NCI-H774 (cell line): ENCODE measurements at places on chromosomes 12 and 14.

DNA sequence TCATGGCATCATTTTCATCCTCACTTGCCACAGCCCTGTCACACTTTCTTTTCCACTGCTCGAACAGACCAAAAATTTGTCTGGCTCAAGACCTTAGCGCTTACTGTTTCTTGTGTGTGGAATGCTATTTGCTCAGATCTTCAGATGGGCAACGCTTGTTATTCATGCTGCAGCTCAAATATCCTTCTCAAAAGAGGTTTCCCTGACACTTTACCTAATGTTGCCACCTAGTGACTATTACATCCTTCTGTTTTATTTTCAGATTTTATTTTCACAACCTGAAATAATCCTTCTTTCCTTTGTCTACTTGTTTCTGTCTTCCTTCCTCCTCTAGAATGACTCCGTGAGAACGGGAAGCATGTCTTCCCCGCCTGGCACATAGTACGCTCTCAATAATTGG is 5.6 kb downstream of the FBXO33 start:
- no peak for DNase-seq

- no peak for DNase-seq
These were observed 524.8 kb downstream of the FUT8 start for GRCh38 chr14:65937079-65937959.

- no peak for DNase-seq
These were observed 25.9 kb downstream of the FOXN3 start for GRCh38 chr14:89391123-89391522.

GRCh38 chr12:15886372-15887042 is 4.3 kb downstream of the STRAP start:
- DNase-seq = peak; percentile 28

- DNase-seq = no peak
These were observed 631 bp upstream of the PTGR2 start for GRCh38 chr14:73851000-73851399.

GRCh38 chr12:33304176-33304575 is 135.4 kb downstream of the SYT10 start:
- no peak for DNase-seq

GRCh38 chr12:57191410-57191809 is 25.2 kb upstream of the NXPH4 start:
- no peak for DNase-seq

GRCh38 chr12:131752451-131752850 is 41.6 kb downstream of the SFSWAP start:
- no peak for DNase-seq

GRCh38 chr14:77026930-77027537 is 1.5 kb downstream of the IRF2BPL start:
- no peak for DNase-seq

- no peak for DNase-seq
These were observed 13.2 kb downstream of the TAOK3 start for GRCh38 chr12:118359541-118359915.

DNA sequence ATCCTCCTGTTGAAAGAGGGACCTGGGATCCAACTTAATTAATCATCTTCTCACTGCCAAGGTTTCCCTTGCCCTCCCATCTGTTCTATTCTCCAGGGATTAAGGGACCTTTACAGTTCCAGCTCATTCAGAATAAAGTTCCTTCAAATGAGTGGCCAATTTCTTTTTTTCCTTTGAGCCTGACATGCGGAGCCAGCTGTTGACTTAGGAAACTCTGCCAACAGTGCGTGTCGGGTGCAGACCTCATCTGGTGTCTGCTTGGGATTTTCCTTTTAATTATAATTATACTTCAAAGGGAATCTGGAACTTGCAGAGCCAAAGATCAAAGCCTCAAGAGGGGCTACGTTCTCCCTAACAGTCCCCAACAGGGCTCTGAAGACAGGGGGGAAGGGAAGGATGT is 64.8 kb downstream of the CCDC60 start:
- DNase-seq = no peak

DNA sequence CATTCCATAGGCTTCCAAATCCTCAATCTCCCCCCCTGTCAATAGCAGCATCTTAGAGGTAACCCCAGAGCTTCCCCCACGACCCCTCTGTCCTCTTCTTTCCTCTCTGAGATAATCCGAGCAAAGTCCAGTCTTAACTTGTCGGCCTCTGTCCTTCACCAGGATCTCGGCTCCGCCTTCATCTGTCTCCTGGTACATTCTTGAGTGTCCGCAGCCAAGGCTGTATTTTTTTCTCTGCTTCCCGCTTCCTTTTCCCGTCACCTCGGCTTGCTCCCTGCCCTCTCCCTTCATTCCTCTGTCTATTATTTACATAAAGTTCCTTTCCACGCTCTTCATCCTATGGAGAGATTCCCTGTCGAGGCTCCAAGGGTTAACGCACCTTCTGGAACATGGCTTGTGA is 153.9 kb upstream of the GSC start:
- no peak for DNase-seq

DNA sequence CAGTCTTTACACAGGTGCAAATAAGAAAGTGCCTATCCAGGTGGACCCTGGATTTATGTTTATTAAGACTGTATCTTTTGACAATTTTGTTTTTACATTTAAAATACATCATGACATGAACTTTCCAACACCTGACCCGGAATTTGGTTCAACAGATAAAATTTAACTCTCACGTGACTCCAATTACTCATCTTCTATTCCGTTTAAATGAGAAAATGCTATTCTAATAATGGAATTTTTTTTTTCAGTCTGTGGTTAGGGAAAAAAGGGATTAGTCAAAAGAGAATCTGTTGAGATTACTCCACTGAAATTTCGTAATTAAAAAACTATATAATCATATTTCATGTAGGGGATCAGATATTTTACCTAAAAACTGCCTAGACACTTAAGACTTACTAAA is 11.1 kb downstream of the VPS37B start:
- DNase-seq = no peak

DNA sequence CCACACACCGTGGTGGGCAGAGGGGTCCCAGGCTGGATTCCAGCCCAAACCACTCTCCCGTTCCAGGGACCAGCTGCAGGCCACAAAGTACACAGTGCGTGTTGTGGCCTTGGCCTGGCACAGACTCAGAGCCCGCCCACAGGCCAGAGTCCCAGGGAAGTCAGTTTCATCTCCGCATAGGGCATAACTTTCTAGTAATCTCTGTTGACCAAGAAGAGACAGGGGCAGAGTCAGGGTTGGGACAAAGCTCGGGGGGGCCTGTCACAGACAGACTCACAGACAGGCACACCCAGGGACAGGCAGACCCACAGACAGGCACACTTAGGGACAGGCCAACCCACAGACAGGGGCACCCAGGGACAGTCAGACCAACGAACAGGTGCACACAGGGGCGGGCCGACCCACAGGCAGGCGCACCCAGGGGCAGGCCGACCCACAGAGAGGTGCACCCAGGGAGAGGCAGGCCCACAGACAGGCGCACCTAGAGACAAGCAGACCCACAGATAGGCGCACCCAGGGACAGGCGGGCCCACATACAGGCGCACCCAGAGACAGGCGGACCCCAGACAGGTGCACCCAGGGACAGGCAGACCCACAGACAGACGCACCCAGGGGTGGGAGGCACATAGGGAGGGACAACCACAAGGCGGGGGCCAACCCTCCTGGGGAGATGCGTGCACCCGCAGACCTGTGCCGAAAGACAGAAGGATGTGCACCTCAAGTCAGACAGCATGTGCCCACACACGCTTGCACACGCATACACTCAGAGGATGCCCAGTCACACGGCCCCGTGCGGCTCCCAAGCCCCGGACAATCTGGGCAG is 323.3 kb upstream of the RTL1 start:
- DNase-seq = no peak

DNA sequence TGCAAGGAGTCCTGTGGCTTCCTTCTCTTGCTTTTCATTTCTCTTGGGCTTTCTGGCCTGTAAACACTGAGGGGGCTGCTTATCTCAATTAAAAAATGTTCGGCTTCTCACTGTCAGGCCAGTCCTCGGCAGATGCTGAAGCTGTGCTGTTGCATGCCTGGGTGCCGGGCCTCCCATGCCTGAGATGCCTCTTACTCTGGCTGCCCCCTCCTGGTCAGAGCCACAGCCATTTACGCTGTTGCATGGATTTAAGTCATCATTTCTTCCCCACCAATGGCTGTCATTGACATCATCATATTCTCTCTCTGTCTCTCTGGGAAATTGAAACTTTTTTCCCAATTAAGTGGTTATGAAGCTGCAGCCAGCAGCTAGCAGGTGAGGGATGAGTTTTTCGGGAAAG is 53.7 kb downstream of the FOXN4 start:
- no peak for DNase-seq

DNA sequence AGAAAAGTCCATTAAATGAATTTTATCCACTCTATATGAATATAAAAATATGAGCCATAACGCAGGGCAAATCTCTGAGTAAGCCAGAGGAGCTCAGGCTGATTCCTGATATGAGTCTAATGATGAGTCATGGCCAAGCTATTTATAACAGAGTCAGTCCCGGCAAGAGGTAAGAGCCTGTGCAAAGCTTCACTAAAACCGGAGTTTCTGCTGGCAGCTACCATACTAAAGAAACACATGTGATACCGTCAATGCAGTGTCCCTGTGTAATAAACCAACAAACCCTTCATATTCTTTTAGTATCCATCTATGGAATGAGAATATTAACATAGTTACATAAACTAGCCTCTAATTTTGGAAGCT is 319.4 kb downstream of the KCNC2 start:
- no peak for DNase-seq

- DNase-seq = no peak
These were observed 54.8 kb downstream of the WNK1 start for GRCh38 chr12:807041-807735.

GRCh38 chr12:112308652-112309051 is 73.6 kb downstream of the HECTD4 start:
- DNase-seq = no peak

GRCh38 chr14:86815341-86815740 is 1177.6 kb downstream of the GALC start:
- no peak for DNase-seq

GRCh38 chr12:91422127-91422526 is 239.5 kb upstream of the DCN start:
- DNase-seq = no peak

DNA sequence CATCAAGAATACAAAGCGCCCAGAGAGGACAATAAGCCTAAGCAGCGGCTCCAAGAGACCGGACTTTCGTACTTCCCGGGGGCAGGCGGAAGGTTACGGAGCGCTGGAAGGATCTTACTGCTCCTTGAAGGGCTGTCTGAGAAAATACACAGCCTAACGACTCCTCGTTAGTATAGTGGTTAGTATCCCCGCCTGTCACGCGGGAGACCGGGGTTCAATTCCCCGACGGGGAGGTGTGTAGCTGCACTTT is 12.1 kb upstream of the TMPO start:
- peak; percentile 87 for DNase-seq

- DNase-seq = no peak
These were observed 86.5 kb upstream of the SLC38A2 start for GRCh38 chr12:46459111-46459510.

- no peak for DNase-seq
These were observed 34.6 kb downstream of the GLRX5 start for GRCh38 chr14:95569440-95569839.

DNA sequence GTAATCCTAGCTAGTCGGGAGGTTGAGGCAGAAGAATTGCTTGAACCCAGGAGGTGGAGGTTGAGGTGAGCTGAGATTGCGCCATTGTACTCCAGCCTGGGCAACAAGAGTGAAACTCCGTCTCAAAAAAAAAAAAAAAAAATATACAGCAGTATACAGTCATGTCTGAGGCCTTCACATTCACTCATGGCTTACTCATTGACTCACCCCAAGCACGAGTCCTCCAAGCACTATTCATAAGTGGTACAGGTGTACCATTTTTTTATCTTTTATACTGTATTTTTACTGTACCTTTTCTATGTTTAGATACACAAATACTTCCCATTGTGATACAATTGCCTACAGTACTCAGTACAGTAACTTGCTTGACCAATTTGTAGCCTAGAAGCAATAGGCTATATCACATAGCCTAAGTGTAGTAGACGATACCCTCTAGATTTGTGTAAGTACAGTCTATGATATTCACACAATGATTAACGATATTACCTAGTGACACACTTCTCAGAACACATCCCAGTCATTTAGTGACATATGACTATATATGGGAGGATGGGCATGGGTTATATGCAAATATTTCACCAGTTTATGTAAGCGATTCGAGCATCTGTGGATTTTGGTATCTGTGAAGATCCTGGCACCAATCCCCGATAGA is 12.2 kb downstream of the LLPH start:
- DNase-seq = no peak

GRCh38 chr12:52400906-52401305 is 5.2 kb downstream of the KRT82 start:
- no peak for DNase-seq

DNA sequence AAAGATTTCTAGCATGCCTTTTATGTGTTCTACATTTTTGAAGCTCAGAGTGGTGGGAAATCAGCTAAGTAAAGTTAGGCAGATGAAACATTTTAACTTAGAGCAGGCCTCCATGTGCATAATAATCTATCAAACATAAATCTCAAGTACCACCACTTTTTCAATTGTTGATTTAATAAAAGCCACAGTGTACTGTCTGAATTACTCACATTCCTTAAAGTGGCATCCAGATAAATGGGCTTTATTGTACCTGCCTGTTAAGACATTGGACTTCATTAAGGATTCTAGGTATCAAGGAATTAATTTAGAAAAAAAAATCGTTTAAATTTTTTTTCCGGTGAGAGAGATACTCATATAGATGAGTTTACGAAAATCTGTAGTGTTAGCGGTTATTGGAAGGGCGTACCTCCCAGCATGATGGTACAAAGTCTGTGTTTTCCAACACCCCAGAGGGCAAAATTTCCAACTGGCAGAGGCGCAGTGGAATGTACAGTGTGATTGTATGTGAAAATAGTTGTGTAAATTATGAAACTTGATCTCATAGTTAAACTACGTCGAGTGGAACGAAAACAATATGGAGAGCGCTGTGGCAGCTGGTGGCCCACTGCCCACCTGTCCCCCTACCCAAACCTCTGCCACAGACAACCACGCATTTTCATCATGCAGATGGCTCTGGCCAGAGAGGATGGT is 25.0 kb downstream of the ELK3 start:
- no peak for DNase-seq
